Cortex of kidney (tissue), 1 donor: ENCODE measurements at places on chromosomes 3 and 15.

GRCh38 chr15:67193223-67193990, 61.1 kb downstream of the AAGAB start:
- no peak for DNase-seq

DNA sequence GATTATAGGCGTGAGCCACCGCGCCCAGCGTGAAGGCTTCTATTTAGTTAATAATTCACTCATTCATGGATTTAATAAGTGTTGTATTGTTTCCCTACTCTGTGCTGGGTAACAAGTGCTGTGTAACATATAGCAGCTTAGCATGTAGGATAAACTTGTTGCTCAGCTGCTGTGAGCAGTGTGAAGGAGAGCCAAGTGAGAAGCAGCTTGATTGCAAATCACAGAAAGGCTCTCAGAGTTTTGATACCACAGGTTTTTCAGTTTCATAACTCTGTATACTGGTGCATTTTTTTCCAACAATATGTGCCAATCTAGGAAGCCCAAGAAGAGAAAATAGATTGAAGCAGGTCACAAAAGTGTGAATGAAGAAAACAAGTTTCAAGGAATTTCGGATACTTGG, 48.4 kb downstream of the AGTR1 start:
- DNase-seq, result no peak

- DNase-seq, result no peak
Measured at GRCh38 chr3:134369231-134369741, 5.0 kb downstream of the AMOTL2 start.

DNA sequence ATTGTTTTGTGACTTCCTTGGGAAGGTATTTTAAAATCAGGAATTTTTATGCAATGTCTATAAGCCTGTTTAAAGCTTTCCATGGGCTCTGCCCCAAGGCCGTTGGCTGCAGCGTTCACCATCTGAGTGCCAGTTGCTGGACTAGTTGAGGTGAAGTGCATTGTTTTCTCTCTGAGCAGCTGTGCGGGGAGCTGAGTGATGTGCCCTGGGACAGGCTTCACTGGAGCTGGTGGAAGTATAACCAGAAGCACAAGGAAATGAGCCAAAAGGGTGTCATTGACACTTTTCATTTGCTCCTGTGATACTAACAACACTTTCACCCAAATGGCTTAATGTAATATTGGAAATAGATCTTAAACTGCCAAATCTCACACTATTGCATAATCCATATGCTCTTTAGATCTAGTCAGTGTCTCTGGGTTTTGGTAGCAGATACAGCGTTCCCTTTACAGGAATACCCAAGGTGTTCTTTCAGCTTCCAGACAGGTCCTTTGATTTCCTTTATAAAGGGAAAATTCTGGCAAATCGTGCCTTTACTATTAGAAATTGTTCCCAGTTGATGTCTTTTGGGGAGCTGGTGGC, 29.2 kb downstream of the APH1B start:
- DNase-seq, result no peak

DNA sequence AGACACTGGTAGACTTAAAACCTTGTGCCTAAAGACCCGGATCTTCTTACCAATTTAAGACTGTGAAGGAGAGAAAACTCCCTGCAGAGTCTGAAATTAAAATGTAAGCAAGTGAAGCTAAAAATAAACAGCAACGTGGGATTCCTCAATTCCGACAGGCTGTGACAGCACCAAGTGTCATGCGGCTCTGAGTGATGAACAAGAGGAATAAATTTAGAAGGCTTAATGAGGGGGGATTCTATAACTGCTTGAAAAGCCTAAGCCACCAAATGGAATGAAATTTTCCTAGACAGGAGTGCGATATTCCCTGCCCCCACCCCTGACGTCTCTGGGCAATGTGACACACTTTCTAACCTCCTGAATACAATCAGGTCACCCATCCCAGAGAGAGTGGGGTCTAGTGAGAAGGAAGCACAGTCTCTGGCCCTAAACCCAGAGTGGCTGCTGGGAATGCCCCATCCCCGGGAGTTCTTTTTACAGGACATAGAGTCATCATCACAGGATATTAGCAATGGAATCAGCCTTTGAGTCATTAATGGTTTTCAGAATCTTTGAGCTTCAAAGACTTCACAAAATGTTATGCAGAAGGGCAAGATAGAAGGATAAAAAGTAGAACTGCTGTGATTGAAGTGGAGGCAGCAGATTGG, 114.3 kb downstream of the EDEM1 start:
- no peak for DNase-seq

GRCh38 chr3:191882289-191882688, 421.3 kb downstream of the PYDC2 start:
- DNase-seq, result no peak

DNA sequence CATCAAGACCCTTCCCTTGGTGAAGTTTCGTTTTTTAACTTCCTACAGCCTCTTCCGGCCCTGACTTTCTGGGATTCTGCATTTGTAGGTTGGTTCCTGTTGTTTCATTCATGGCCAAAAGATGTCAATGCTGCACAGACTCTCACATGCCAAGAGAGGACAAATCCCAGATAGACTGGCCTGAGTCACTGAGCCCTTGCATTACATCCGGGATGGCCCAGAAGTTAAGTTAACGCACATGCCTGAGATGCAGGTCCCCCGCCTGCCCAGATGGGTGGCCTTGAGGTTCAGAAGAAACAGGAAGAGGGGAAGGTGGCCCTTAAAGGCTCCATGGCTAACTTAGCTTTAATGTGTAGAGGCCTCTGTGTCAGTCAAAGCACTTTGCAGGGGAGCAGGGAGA, 51.6 kb upstream of the SRGAP3 start:
- no peak for DNase-seq

DNA sequence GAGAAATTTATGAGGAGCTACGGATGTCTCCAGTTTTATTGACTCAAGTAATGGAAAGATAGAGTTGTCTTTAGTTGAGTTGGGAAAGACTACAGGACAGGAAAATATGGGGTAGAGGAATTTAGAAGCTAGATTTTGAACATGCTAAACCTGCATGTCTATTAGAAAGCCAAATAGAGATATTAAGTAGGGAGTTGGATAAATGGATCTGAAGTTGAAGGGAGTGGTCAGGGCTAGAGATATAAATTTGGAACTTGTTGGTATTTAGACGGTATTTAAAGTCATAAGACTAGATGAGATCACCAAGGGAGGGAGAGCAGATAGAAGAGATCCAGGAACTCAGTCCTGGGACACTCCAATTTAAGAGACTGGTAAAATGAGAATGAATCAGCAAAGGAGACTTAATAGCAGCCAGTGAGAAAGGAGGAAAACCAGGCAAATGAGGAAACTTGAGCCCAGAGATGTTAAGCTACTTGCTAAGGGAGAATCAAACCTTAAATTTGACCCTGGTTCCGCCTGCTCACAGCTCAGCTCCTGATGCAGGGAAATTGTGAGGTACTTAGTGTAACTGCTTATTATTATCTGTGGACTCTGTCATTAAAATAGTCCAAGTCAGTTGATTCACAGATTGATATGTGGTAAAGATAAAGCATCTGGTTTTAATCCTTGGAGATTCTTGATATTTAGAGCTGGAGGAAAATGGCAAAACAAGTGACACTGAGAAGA, 35.8 kb downstream of the ABI3BP start:
- DNase-seq, result no peak

DNA sequence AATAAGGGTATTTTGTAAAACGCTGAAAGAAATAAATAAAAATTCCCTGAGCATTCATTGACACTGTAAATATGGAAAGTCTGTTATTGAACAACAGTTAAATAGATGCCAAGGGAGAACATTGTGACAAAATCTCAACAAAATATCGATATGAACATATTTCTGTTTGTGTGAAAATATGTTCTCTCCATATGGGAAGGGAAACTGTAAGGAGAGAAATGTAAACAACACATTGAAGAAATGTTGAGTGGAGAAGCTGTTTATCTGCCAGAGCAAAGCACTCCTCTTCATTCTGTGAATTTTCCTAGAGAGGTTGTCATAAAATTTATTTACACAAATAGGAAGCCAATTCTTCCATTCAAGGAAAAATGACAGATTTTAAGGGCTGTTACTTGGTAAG, 57.1 kb upstream of the EOMES start:
- no peak for DNase-seq

- no peak for DNase-seq
Measured at GRCh38 chr3:81734742-81735141, 26.7 kb downstream of the GBE1 start.

- no peak for DNase-seq
Measured at GRCh38 chr15:36501063-36501678, 78.3 kb upstream of the CDIN1 start.
